ENCODE measurements at places on chromosomes 2 and 18.

DNA sequence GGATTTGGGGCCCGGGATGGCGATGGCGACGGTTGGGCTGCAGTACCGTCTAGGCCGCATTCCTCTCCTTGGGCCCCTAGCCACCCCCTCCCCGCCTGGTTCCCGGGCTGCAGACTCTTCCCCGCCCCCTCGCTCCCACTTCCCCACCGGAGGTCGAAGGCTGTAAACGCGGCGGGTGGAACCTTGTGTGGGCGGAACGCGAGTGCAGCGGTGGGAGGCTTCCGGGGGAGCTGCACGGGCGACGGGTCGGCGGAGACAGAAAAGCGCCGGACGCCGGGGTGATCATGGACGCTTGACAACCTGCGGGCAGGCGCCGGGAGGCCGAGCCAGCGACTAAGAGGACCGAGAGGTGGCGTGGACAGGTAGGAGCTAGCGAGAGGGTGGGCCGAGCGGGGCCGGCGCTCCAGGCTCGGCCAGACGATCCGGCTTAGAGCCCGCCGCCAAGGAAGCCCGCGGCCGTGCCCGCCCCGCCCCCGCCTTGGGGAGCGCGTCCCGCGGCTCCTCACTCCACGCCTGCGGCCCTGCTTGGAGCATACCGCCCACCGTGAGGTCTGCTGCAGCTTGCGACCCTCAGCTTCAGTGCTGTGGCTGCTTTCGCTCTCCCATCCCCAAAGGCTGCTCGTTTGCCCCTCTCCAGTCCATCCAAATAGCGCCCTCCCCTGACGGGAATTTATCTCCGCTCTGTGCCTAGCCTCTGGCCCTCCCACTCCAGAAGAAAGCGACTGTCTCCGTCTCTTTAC is at the start of gene COPS7B:
TSS of gene COPS7B (plus strand) at position 269 of the 740 bp plus-strand sequence. CDS start 2,126 bp downstream, outside the sequence.
- DNase-seq = peak; percentile 63

- DNase-seq = no peak
Measured at GRCh38 chr18:35515460-35516130, 17.8 kb upstream of the INO80C start.

- no peak for DNase-seq
Measured at GRCh38 chr18:55647331-55647730, 59.3 kb upstream of the TCF4 start.

GRCh38 chr18:74163019-74163660 is 14.8 kb downstream of the TIMM21 start:
- DNase-seq = no peak

GRCh38 chr2:9288681-9289338 is 82.2 kb downstream of the ASAP2 start:
- no peak for DNase-seq

GRCh38 chr2:216637472-216637871 is 4.3 kb downstream of the IGFBP2 start:
- DNase-seq = no peak

DNA sequence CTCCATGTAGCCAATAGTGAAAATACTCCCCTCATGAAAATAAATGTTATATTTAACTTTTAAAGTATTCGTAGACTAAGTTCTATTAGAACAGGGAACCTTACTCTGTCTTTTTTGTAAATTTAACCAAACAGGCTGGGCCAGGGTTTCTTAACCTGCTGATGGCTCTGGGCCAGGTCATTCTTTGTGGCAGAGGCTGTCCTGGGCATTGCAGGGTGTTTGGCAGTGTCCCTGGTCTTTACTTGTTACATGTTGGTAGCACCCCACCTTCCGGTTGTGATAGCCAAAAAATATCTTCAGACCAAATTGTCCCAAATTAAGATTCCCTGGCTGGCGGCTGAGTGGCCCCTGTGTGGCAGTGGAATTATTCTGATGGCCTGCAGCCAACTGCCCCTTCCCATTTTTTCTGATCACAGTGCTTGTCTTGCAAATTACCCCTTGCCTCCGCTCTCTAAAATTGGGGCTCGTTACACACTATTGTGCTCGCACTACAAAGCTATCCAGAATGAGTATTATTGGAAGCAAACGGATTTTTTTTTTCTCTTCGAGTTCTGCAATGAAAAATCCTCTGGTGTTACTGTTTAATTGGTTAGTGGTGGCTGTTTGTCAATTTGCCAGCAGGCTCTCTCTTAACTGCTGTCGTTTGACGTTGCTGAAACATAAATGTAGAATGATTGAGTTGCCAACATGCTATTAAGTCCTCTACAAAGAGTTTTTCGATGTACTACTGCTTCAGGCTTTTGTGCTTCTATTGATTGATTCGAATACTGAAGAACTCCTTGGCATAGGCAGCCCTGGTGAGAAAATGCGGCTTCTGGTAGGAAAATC is 216.9 kb downstream of the SH3RF3 start:
- DNase-seq = no peak

GRCh38 chr2:43176449-43176848 is 50.0 kb downstream of the ZFP36L2 start:
- DNase-seq = no peak

- no peak for DNase-seq
Measured at GRCh38 chr2:20573620-20574422, 77.1 kb downstream of the HS1BP3 start.

DNA sequence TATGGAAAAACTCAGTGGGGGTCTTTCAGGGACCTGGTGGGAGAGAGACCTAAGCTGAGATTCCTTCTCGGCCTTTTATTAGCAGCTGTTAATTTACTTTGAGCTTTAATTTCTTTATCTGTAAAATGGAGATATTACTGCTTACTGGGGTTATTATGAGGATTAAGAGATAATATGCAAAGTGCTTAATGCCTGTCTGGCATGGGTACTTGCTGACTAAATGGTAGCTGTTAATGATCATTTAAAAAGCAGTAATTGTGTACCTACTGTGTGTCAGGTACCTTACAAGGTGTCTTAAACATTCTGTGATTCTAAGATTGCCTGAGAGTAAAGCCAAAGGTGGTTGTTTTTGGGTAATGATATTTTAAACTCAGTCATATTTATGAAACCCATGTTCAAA is 2.6 kb downstream of the ITGA6 start:
- no peak for DNase-seq

GRCh38 chr2:237171396-237171795 is 85.7 kb downstream of the COPS8 start:
- no peak for DNase-seq

GRCh38 chr2:73987109-73987947 is 2.6 kb downstream of the TET3 start:
- DNase-seq = no peak

GRCh38 chr2:43057742-43058725 is 168.4 kb downstream of the ZFP36L2 start:
- DNase-seq = no peak

DNA sequence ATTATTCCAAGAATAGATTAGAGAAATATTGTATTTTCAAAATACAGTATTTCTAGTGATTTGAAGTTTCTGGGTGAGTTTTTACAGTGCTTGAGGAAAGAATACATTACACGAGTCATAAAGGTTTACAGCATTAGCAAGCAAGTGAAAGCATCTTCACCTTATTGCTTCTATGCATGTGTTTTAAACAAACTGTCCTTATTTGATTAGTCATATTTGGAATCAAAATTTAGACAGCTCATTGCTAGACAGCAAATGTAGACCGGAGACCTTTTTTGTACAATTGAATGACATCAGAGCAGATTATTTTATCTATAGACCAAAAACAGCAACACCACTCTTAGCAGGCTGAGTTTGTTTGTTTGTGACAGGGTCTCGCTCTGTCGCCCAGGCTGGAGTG is 69.2 kb downstream of the FAM161A start:
- no peak for DNase-seq

DNA sequence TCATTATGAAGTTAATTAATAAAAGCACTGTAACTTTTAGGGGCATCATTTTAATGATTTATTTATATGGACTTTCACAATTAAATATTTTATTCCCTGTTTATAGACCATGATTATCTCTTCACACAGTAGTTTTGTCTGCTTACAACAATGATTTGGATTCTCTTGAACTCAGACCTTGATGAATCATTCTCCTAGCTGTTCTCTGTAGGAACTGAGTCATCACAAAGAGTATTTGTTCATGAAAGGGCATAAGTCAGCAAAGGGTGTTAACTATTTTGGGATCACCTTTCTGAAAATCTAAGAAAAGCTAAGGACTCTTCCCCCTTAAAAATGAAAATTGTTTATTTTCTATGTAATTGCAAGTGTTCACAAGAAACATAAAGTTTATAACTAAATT is 461.1 kb upstream of the UBE2E3 start:
- no peak for DNase-seq

DNA sequence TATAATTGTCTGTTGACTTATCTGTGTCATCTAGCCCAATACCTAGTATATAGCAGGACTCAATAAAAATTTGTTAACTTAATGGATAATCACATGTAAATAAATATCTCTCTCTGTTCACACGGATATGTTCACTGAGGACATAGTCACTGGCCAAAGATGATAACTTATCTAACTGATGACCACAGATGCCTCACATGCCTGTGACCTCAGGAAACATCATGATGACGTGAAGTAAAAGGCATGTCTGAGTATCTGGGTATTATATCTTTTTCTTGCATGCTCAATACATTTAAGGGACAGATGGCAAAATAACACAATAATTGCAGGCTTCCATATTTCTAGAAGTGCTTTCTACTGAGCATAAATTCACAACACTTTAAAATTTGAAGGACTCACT is 41.4 kb upstream of the PARD3B start:
- no peak for DNase-seq

- no peak for DNase-seq
Measured at GRCh38 chr2:214203744-214204289, 207.0 kb upstream of the VWC2L start.

- no peak for DNase-seq
Measured at GRCh38 chr2:233371641-233372040, 17.3 kb downstream of the DGKD start.

DNA sequence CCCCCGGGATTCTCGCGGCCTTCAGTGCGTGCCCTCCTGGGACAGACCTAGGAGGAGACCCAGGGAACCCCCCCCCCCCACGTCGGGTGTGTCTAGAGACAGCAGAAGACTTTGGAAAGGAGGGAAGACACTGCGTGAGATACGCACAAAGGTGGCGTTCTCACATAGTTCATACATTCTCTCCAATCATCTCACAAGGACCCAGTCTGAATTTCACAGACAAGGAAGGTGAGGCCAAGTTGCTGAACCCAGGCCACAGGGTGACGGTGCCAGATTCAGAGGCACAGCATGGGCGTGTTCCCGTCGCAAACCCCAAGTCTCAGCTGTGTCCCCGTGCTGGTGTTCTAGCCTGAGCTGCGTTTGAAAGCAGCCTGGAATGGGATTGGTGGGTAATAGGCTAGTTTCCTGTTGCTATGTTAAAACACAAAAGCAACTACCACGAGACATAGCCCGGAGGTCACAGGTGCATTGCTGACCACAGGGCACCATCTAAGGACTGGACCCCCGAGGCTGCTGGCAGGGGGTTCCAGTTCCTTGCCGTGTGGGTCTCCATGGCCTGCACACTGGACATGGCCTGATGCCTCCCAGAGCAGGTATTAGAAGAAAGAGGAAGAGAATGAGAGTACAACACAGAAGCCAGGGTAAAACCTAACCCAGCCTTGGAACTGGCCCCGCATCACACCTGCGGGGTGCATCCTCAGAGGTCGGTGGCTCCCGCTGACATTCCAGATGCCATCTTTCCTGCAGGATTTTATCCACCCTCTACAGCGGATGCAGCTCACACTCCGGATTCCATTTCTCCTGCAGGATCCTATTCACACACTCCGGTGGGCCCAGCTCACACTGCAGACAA is 1.1 kb upstream of the PXDN start:
- DNase-seq = no peak

DNA sequence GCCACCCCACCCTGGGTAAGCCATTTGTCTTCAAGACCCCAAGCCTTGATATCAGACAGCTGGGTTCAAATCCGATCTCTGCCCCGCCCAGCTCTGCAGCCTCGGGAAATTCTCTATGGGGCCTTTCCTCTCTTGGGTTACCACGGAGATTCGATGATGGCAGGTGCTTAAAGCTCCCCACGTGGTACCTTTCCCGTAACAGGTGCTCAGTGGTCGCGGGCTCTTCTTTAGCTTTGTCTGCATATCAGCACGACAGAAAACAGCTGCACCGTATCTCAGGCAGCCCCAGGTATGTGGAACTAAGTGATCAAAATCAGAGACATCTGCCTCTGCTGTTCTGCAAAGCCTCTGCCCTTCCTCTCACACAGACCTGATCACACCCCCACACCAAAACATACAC is 37.4 kb downstream of the TTC32 start:
- no peak for DNase-seq

- DNase-seq = no peak
Measured at GRCh38 chr2:98665677-98666076, 57.3 kb downstream of the UNC50 start.

DNA sequence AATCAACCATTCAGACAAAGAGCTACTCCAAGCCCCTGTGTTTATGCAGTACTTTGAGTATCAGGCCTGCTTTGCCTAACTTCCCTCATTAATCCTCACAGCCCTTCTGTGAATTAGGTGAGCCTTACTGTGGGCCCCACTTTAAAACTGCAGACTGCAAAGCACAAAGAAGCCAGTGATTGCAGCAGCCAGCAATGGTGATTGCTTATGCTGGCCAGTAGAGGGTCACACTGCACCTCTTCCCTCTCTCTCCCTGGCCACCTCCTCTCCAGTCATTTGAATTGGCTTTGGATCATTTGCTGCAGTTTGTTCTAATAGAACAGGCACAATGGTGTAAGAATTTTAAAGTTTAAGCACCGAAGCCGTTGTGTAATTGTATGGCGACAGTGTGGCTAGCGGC is 229.9 kb downstream of the AGPS start:
- DNase-seq = no peak

- DNase-seq = no peak
Measured at GRCh38 chr18:57436191-57436964, 1.2 kb downstream of the ONECUT2 start.

DNA sequence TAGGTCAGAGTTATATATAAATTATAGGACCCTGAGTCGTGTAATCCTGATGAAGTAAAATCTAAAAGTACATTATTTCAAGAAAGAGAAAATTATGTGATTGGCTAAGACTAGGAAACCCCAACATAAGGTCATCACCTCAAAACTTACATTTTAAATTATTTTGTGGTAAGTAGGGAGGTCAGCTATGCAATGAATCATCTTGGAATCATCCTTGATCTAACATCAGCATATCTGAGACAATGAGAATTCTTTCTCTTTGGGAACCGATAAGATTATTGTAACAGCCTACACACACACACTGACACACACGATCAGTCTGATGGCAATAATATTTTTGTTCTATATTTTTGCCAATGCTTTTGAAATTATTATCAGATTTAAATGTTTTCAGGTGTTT is 904.8 kb upstream of the CHAC2 start:
- DNase-seq = no peak

- no peak for DNase-seq
Measured at GRCh38 chr2:60213865-60214625, 339.4 kb downstream of the BCL11A start.

- peak; percentile 84 for DNase-seq
Measured at GRCh38 chr2:171434013-171434989, at the start of gene DCAF17. TSS of gene DCAF17 (plus strand) at chr2:171434226. CDS start at chr2:171434578, 352 bp downstream.

- no peak for DNase-seq
Measured at GRCh38 chr2:85753525-85754312, at the start of gene ATOH8. TSS of gene ATOH8 (plus strand) at chr2:85753991. CDS start at chr2:85754190, 199 bp downstream.

GRCh38 chr2:28589746-28590463 is 94.0 kb downstream of the PLB1 start:
- no peak for DNase-seq

- no peak for DNase-seq
Measured at GRCh38 chr2:195319548-195320412, 337.2 kb upstream of the SLC39A10 start.

Data from stimulated activated CD8-positive, alpha-beta memory T cell treated with anti-CD3 and anti-CD28 coated beads, Interleukin-2, amount 100 ng/mL, for 1 hour (primary cell).